Retina (tissue), 1 donor: ENCODE measurements at places on chromosomes 3 and 15.

DNA sequence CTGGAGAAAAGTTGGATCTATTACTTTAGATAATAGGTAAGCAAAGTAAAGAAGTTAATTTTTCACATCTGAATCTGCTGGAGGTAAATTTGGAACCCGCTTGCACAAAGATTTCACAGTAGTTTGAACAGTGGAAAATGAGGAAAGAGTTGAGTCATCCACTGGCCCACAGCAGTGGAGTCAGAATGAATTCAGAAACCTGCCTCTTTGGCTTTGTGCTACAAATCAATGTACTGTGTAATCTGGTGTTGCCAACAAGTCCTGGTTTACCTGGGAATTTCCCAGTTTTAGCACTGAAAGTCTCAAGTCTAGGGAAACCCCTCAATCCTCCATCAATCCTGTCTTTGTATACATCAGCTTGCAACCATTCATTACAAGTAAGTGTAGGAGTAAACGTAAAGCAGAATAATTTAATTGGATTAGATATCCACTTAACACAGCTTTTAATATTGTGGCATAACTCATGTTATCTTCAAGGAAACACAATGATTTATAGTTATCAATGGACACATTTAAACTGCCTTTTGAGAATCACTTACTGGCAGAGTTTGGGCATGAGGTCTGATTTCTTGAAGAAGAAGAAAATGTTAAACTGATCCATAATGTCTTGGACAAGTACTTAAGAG, 100.6 kb downstream of the DCLK3 start:
- DNase-seq = no peak

- no peak for DNase-seq
Measured at GRCh38 chr3:152266221-152266995, 2.3 kb upstream of the MBNL1 start.

DNA sequence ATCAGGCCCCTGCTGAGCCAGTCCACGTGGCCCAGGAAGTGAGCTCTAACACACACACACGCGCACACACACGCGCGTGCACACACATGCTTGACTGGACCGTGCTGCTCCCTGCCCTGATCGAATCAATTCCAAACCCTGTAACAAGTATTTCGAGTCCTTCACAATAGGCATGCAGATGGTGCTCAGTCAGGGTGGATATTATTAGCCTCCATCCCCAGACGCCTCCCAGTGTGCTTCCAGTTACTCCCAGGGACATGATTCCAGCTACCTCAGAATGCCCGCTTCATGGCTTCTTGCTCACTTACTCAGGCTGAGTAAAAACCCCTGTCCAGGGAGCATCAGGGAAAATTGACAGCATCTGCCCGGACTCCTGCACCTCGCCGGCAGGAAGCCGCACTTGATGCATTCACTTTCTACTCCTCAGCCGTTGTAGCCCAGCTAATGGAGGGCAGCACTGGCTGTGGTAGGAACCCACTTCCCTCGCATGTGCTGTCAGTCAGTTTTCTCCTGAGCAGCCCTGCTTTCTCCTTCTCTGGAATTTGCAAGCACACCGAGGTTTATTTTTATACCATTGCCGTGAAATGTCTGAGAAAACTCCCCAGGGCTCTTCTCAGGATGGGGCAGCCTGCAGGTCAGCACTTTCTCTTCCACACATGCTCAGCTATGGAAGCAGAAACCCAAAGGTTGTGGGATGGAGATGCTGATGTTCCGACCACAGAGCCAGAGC, 126.1 kb upstream of the ABHD17C start:
- DNase-seq = peak; percentile 43

DNA sequence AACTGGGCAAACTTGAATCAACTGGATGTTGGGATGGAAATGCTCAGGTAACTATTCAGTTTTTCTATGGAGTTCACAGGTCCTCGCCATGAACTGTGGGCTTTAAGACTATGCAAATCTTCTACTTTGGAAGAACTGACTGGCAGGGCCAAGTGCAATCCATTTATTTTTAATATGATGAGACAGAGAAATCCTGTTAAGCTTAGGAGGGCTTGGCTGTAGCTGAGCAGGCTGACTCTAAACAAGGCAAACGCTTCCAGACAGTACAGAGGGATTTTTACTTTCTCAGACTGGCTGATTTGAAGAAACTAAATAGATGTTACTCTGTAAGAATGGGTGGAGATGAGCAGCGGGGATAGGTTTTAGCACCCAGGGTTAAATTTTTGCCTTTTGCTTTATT, 194.2 kb upstream of the ICE2 start:
- no peak for DNase-seq

DNA sequence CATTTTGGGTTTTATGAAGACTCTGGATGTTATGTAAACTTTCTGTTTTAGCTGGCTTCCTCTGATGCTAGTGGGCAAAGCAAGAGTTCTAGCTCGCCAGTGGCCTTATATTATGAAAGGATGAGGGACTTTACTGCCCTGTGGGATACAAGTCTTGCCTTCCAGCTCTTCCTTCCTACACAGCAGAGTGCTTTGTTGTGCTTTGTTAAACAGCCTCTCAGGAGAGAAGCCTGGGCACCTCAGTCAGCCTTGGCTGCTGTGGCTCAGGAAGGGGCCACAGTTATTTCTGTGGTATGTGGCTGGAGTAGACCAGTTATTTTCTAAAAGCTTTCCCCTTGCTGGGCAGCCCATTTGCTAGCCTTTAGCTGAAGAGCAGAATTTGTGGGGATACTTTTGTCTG, 69.5 kb upstream of the SUCLG2 start:
- no peak for DNase-seq

GRCh38 chr3:69174871-69175737, 52.7 kb upstream of the LMOD3 start:
- DNase-seq = no peak

DNA sequence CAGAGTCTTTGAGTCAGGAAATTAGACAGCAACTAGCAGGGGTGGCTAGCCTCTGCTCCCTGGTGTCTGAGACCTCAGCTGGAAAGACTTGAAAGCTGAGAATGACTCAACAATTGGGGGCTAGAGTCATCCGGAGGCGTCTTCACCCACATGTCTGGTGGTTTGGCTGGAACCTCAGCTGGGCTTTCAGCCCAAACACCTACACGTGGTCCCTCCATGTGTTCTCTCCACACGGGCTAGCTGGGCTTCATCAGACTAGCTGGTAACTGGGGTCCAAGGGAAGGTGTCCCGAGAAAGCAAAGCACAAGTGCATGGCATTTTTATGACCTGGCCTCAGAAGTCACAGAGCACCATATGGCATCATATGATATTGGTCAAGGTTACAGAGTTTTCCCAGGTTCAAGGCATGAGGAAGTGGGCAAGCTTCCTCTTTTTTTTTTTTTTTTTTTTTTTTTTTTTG, 19.9 kb upstream of the ABHD2 start:
- no peak for DNase-seq

DNA sequence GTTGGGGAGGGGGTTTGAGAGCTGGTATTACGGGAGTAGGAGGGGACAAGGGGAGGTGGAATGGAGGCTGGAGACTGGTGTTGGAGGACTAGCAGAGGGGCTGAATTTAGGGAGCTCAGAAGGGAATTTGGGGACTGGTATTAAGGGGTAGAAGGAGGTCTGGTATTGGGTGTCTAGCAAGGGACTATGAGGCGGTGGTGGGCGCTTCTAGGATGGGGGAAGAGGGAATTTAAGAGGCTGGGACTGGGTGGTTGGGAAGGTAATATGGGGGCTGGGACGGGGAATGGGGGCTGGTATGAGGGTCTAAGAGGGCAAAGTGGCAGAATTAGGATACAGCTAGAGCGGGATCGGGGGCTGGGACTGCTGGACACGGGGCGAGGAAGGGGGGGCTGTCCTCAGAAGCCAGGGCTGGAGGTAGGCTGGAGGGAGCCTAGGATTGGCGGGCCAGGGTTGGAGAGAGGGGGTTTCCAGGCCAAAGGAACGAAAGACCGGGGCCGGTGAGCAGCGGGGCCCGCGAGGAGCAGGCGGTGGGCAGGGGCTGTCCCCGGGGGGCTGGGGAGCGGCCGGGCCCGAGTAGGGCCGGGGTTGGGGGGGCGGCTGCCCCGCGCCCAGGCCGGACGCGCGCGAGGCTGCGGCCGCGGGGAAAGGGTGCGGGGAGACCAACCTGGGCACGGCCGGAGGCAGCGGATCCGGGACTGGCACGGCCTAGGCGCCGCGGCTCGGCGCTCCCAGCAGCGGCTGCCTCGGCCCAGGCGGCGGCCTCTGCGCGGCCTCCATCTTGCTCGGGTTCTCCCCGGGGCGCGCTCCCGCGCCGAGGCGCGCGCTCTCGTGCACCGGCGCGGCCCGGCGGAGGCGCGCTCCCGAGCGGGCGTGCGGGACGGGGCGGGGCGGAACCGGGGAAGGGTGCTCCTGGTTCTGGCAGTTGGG, at the start of gene LHFPL4:
LHFPL4 (minus strand) TSS at position 802 of the 927 bp plus-strand sequence. CDS start 1,143 bp downstream, outside the sequence.
- DNase-seq = peak; percentile 2

DNA sequence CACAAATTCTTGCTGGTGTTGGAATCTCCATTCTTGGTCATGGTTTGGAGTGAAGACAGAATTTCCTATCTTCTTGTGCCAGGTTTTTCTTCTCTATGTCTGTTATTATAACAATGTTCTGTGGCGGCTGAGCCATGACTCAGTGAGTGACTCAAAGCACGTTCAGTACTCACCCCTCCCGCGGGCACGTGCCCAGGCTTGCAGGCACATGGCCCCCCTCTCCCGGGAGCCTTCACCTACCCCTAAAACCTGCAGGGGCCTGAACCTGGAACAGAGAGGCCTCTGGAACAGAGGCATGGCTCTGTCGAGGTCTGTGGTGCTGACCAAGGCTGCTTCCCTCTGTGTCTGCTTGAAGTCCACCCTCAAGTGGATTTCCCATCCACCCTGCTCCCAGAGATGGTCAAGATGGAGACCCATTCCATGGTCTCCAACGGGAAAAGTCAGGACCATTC, 27.6 kb downstream of the PLXNB1 start:
- DNase-seq = no peak

DNA sequence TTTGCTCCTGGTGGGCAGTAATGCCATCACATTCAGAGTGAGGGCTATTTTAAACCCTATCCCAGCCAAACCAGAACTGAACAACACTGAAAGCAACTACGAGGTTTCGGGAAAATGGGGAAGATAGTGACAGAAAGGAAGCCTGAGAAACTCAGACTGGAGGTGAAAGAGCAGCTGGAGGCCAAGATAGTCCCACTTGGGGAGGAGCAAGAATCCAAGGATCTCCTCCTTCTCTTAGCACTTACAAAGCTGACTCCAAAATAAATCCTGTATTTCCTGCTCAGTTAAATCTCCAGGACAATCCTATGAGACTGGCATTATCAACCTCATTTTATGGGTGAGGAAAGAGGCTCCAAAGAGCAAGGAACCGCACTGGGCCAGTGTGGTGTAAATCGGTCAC, 14.1 kb upstream of the SETMAR start:
- DNase-seq = no peak

GRCh38 chr3:14135581-14135980, 10.7 kb downstream of the TMEM43 start:
- no peak for DNase-seq

GRCh38 chr3:129481766-129482332, 41.8 kb downstream of the IFT122 start:
- DNase-seq = no peak

DNA sequence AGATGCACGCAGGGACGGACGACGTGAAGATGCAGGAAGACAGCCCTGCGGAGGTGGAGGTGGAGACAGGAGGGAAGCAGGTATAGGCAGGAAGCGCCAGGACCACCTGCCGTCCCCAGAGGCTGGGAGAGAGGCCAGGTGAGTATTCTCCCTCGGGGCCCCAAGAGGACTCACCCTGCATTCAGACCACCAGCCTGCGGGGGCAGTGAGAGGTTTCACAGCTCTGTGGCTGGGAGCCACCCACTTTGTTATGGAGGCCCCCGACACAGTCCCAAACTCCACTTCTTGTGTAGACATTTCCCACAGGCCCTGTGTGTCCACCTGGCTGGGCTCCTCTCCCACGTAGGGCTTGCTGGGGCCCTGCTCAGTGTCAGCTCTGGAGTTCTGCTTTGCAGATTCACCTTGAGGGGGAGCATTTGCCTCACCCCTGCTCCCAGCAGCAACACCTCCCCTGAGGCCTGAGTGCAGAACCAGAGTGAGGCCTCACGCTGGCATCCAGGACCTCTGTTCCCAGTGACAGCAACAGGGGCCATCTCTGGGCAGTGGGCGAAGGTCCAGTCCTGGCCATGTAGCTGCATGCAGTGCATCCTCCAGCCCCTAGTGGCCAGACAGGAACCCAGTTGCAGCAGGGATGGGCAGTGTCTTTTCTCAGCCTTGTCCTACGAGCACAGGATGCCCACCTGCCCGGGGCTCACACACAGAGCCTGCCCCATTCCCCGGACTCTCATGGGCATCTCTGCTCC, 119.4 kb upstream of the IQSEC1 start:
- peak; percentile 51 for DNase-seq

DNA sequence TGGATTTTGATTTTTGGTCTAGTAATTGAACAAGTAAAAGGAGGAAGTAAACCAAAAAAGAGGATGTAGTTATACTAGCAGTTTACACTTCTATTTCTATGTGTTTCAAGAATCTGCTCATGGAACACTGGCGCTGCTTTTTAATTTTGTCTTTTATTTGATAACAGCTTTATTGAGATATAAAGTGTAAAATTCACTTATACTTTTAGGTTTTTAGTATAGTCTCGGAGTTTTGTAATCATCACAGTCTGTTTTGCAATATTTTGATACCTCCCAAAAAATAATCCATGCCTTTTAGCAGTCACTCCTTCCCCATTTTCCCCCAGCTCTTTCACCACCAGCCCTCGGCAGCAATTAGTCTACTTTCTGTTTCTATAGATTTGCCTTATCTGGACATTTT, 18.0 kb downstream of the UBE2E2 start:
- no peak for DNase-seq

GRCh38 chr3:78900880-78901279, 866.9 kb downstream of the ROBO1 start:
- no peak for DNase-seq

DNA sequence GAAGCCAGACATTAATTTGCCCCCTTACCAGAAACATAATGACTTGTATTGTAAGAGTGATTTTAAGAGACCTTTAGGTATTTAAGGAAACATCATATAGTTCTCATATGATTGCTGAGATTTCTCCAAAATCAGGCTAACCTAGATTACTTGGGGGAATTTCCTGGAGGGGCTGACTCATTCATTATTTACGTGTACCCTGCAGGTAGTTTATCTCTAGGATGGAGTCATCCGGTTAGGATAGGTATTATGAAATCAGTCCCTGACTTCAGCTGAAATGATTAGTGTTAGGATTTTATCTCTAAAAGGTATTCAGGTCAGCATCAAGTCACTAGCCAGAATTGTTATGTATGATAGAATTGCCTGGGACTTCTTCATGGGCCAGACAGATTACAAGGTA, 97.5 kb downstream of the TCF12 start:
- no peak for DNase-seq

- no peak for DNase-seq
Measured at GRCh38 chr15:101620671-101621070, 31.5 kb downstream of the TM2D3 start.

- DNase-seq = no peak
Measured at GRCh38 chr3:58256511-58256910, 18.9 kb downstream of the ABHD6 start.

- DNase-seq = no peak
Measured at GRCh38 chr15:60116456-60117089, 112.5 kb downstream of the FOXB1 start.
